ENCODE measurements at places on chromosomes 1 and 21. TPM values are rescaled to one million over a fixed set of nuclear protein-coding genes. Genes with fewer than 3 reads are reported as not detected.

TNFRSF9 gene
- 0.11 TPM for polyA plus RNA-seq

PUM1 gene
- 56.6 TPM for polyA plus RNA-seq

DNA sequence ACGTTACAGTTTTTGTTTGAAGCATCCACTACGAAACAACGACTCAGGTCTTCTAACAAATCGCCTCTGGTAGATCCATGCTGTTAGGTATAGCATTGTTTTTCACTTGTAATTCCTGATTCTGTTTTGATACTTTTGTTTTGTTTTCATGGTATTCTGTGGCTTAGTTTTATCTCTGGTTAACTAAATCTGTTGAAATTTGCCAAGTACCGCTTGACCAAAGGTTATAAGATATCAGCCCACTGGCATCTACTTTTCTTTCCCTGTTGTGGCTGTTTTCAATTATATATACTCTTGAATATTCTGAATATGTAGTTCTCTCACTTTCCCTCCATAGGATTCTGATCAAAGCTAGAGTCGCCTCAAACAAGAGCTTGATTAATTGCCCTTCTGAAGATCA lies 274.8 kb upstream of the C1orf105 start:
- no peak for DNase-seq

- DNase-seq = no peak
Measured at GRCh38 chr21:31781737-31782136, 49.8 kb upstream of the SCAF4 start.

- DNase-seq = no peak
Measured at GRCh38 chr1:193476748-193477147, 290.3 kb upstream of the B3GALT2 start.

DNA sequence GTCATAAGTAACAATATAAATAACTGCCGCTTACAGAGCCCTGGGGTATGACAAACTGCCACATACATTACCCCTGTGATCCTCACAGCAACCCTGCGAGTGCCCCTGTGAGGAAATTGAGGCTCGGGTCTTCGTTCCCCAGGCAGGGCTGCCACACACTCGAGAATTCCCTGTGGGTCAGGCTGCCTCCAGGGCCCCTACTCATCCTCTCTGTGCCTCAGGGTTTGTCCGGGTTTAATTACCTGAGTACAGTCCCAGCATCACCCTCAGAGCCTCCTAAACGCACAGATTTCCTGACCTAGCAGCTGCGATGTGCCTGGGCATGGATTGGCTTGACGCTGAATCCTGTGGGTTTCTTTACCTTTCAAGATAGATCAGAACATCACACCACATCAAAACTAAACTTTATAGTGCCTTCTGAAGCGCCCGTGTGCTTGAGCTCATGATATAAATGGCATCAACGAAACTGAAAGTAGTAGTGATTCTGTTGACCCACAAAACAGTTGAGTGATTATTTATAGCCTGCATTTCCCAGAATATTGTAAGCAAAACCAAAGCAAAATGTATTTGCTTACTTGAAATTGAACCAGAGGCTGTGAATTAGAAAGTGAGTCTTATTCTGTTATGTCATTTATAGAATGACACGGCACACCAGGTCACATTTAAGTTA lies 14.0 kb downstream of the SLC37A1 start:
- DNase-seq = peak; percentile 25

- no peak for DNase-seq
Measured at GRCh38 chr1:63379583-63379982, 12.2 kb downstream of the ALG6 start.
